Stimulated activated naive CD8-positive, alpha-beta T cell treated with anti-CD3 and anti-CD28 coated beads, Interleukin-15, amount 100 ng/mL, for 72 hours (primary cell): ENCODE measurements at places on chromosomes 1 and 21.

DNA sequence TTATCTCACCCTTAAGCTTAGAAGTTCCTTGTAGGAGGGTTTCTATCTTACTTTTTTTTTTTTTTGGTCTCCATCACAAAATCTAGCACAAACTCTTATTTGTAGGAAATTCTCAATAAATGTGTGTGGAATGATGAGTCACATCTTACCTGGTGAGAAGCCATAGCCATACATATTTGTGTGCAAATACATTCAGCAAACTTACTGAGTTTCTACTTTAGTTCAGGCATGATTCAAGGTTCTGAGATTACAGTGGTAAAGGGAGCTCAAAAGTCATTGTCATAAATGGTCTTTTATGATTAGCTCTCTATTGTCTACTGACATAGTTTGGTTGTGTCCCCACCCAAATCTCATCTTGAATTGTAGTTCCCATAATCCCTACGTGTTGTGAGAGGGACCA is 193.1 kb upstream of the UBE2U start:
- DNase-seq = no peak

DNA sequence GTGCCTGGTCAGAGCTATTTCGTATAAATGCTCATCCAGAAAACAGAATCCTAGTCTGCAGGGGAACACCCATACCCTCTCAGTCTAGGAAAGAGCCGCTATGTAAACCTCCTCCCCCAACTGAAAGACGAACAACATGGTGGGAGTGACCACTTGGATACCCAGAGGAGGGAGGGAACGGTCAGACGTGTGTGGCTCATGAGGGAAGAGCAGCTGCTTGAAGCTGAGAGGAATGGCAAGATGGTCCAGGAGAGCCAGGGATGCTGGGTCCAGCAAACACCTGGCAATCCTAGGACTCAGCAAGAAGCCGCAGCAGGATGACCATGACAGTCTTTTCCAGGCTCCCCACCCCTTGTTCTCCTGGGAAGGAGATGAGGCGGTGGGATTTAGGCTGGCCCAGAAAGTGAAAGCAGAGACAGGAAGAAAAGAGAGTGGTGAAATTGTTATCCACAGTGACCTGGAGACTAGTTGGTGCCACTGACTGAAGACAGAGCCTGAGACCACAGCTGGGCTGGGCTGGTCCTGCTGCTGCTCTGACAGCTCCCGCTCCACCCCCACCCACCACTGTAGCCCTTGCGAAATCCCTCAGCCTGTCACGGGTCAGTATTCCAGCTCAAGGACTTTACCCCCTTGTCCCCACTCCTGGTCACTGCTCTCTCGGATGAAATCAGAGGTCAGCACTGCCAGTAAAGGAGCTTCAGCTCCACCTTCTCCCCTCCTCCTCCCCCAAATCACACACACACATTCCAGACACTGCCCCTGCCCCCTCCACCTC is 3.6 kb downstream of the CERS2 start:
- no peak for DNase-seq

DNA sequence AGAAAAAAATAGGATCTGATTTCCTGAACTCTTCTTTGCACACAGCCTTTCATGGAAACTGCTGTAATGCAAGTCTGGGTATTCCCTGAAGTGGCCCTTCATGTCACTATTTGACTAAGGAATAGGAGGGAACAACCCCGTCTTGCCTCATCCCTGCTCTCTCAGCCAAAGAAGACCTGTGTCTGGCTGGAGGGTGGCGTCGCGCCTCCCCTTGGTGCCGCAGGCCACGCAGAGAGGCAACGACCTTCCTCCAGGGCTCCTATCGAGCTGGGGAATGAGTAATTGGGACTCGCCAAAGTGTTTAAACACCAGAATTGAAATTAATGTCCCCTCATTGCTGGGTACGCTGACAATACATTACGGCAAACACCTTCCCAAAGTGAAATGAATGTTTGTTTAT is 129.8 kb downstream of the PBX1 start:
- DNase-seq = no peak

- DNase-seq = no peak
Observed at GRCh38 chr21:35256468-35256988, 207.4 kb upstream of the RUNX1 start.

DNA sequence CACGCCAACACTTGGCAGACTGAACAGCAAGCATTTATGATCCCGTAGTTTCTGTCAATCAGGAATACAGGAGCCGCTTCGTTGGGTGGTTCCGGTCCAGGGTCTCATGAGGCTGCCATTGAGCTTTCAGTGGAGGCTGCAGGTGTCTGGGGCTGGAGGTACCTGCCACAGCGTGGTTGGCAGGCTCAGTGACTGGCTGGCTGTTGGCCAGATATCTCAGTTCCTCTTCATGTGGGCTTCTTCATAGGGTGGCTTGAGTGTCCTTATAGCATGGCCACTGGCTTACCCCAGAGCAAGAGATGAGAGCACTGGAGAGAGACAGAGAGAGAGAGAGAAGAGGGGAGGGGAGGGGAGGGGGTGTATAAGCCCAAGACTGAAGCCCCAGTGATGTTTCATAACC is 29.3 kb downstream of the PIK3CD start:
- no peak for DNase-seq

- DNase-seq = no peak
Observed at GRCh38 chr1:15881961-15882360, 34.5 kb downstream of the SPEN start.

GRCh38 chr1:200366577-200367253 is 43.1 kb downstream of the ZNF281 start:
- DNase-seq = no peak

DNA sequence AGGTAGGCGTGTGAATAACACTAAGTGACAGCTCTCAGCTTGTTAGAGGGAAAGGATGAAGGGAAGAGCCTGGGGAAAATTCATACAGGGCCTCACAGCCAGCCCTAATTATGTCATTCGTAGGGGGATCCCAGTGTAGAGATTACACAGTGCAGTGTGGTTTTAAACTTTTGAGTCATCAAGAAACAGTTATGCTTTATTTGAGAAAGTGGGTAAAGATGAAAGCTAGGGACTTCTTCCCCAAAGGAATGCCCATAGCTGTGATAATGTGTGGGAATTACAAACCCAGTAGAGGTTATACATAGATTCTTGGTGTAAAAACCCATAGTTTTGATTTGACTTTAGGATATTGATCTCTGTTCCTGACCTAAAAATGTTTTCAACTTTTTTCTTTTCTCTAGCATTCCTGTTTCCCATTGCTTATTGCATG is 1.9 kb downstream of the TTF2 start:
- peak; percentile 51 for DNase-seq

- peak; percentile 43 for DNase-seq
Observed at GRCh38 chr1:152185544-152186391, 26.7 kb upstream of the RPTN start.

DNA sequence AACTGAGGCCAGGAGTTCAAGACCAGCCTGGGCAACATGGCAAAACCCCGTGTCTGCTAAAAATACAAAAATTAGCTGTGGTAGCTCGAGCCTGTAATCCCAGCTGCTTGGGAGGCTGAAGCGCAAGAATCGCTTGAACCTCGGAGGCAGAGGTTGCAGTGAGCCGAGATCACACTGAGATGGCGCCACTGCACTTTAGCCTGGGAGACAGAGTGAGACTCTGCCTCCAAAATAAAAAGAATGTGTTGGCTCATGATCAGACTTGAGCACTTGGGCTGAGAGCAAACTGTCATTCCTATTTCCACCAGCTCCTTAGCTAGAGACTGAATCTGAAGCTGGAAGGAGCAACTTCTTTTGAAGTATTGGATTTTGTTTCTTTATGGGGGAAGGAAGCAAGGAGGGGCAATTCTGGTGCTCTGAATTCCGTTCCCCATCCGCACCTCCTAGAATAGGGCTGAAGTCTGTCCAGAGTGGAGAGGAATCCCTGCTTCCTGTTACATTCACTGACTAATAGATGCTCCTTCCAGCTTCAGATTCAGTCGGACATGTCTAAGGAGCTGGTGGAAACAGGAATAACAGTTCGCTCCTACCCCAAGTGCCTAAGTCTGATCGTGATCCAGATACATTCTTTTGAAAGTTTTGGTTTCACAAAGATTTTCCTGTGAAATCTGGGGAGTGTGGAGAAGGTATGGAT is 3.8 kb downstream of the ZNF672 start:
- DNase-seq = no peak

- no peak for DNase-seq
Observed at GRCh38 chr1:217620814-217621213, 10.1 kb downstream of the GPATCH2 start.
